Cardiac muscle cell (in vitro differentiated cells and primary cell): ENCODE measurements at places on chromosomes 1 and 21. TPM values are rescaled to one million over a fixed set of nuclear protein-coding genes. Genes with fewer than 3 reads are reported as not detected.

DNA sequence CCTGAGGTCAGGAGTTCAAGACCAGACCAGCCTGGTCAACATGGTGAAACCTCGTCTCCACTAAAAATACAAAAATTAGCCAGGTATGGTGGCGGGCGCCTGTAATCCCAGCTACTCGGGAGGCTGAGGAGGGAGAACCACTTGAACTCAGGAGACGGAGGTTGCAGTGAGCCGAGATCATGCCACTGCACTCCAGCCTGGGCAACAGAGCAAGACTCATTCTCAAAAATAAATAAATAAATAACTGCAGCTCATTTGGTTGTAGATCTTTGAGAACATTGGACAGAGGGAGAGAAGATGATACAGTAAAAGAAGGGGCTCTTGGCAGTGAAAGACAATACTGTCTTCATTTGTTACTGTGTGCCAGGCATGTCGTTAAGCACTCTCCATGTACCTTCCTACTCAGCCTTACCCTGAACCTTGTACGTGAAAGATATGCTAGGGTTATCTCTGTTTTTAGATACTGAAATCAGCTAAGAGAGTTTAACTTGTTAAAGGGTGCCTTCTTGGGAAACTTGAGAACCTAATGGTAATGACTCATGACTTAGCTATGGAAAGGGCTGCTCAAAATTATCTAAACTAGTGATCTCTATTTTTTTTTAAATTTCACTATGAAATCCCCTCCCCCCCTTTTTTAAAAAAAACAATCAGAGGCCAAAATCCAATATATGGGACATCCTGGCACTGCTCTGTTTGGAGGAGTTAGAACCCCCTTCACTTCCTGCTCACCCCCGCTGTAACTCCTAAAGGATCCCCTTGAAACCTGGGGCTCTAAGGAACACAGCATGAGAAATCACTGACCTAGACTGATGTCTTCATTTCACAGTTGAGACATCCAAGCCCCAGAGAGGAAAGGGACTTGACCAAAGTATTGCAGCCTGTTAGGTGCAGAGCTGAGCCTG, 6.8 kb upstream of the KPNA6 start:
- DNase-seq, result no peak
- H3K27me3 ChIP-seq, result no peaks in the 10 kb centered on the region
- no peak overlapping the region for H3K4me3 ChIP-seq
- peaks cover 8% of the 10 kb centered on the region for H3K36me3 ChIP-seq
- H3K27ac ChIP-seq, result peak overlapping the region; percentile 52
- no peaks in the 10 kb centered on the region for H3K4me1 ChIP-seq

DNA sequence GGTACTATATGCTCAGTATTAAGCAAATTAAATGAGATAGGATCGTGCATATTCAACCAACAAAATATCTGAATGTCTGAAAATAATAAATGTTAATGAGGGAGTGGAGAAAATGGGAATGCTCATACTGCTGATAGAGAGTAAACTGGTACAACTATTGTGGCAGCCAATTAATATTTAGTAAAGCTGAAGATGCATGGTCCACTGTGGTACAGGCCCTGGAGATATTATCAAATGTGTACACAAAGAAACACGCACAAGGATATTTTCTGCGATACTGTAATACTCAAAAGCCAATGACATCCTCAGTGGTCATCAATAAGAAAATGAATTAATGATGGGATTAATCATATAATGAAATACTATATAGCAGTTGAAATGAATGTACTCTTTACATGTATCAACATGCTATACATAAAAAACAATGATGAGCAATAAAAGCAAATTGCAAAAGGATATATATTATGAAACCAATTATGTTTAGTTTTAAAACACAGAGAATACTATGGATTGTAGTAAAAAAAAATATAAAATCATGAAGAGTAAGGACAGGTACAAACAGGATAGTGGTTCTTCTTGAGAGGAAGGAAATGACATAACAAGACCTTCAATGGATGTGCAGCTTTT, 25.0 kb downstream of the MRPL39 start:
- no peak overlapping the region for H3K4me3 ChIP-seq
- peaks cover 8% of the 10 kb centered on the region for H3K36me3 ChIP-seq
- H3K4me1 ChIP-seq, result no peaks in the 10 kb centered on the region
- DNase-seq, result no peak

- no peaks in the 10 kb centered on the region for H3K27me3 ChIP-seq
- H3K4me1 ChIP-seq, result no peaks in the 10 kb centered on the region
- no peak overlapping the region for H3K27ac ChIP-seq
- no peak for DNase-seq
- H3K36me3 ChIP-seq, result no peaks in the 10 kb centered on the region
Measured at GRCh38 chr1:183004141-183004540, 19.1 kb upstream of the LAMC1 start.

DNA sequence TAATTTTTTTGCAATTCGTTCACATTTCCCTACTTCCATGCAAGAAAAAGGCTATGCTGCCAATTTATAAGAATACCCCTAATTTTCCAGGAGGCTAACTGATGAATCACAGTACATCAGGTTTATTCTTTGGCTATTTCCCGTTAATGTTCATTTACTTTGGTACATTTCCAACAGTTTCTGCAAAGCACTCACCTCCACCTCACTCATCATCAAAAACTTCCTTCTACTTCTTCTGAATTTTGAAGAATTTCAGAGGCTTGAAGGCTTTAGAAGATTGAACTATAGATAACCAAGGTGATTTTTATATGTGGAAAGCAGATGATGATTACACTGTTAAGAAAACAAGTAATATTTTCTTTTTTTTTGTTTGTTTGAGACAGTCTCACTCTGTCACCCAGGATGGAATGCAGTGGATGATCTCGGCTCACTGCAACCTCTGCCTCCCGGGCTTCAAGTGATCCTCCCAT, 60.5 kb upstream of the HP1BP3 start:
- H3K4me3 ChIP-seq, result no peak overlapping the region
- DNase-seq, result peak; percentile 27
- no peak overlapping the region for H3K27ac ChIP-seq
- H3K27me3 ChIP-seq, result no peaks in the 10 kb centered on the region
- no peaks in the 10 kb centered on the region for H3K4me1 ChIP-seq

NES gene
- 302 and 391 TPM in 2 replicates for total RNA-seq

ANGPTL7 gene
- not detected in 2 replicates for total RNA-seq

DNA sequence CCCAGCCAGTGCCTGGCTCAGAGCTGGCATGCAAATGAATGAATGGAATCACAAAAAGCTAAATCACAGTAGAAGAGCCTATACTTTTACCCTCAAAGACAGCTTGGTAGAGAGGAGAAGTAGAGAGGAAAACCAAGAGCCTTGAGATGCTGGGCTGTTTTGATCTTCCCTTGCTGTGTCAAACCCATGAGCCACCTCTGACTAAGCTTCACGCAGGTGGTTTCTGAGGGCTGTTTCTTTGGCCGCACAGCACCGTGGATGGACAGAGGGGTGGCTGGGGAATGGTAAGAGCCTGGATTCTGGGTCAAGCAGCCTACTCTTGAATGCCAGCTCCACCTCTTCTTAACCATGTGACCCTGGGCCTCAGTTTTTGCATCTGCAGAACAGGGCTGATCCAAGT, 18.6 kb downstream of the ABCG1 start:
- H3K36me3 ChIP-seq, result no peaks in the 10 kb centered on the region
- no peaks in the 10 kb centered on the region for H3K27me3 ChIP-seq
- H3K4me1 ChIP-seq, result peaks cover 31% of the 10 kb centered on the region
- H3K4me3 ChIP-seq, result no peak overlapping the region
- DNase-seq, result no peak
- no peak overlapping the region for H3K27ac ChIP-seq

DNA sequence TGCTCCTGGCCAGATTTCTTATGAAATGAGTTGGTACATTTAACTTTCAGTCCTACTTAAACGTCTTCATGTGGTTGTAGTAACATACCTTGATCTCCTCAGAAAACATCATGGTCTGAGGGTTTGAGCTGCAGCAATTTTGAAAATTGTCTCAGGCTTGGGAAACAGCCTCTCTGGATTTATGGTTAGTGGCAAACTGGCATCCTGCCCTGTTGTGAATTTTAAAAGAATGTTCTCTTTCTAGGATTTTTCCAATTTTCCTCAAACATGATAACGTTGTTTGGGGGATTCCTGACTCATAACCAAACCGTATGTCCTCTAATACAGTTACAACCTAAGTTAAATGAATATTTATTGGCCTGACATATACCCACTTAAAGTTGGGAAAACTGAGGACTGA, 624.4 kb downstream of the LMO4 start:
- H3K4me1 ChIP-seq, result peaks cover 48% of the 10 kb centered on the region
- H3K27me3 ChIP-seq, result no peaks in the 10 kb centered on the region
- H3K27ac ChIP-seq, result no peak overlapping the region
- H3K4me3 ChIP-seq, result no peak overlapping the region
- DNase-seq, result peak; percentile 44

CD53 gene
- not detected in 2 replicates for total RNA-seq

PRRX1 gene
- 1.1 TPM in 2 replicates for total RNA-seq
